ENCODE measurements at places on chromosomes 2 and 18. TPM values are rescaled to one million over a fixed set of nuclear protein-coding genes. Genes with fewer than 3 reads are reported as not detected.

PJVK gene
- total RNA-seq = 4.0 TPM

GPBAR1 gene
- total RNA-seq = 0.44 TPM

CNDP1 gene
- 0.29 TPM for total RNA-seq

SLC5A7 gene
- total RNA-seq = not detected

- no peaks in the 10 kb centered on the region for H3K36me3 ChIP-seq
- H3K27ac ChIP-seq = no peak overlapping the region
- H3K27me3 ChIP-seq = no peaks in the 10 kb centered on the region
- DNase-seq = no peak
Observed at GRCh38 chr2:43241558-43241957, 15.2 kb upstream of the ZFP36L2 start.

G6PC2 gene
- total RNA-seq = not detected

LRPPRC gene
- total RNA-seq = 182 TPM

GRCh38 chr2:144508172-144508851, 11.6 kb downstream of the ZEB2 start:
- H3K4me3 ChIP-seq = no peak overlapping the region
- no peak for DNase-seq
- peaks cover 16% of the 10 kb centered on the region for H3K4me1 ChIP-seq
